ENCODE measurements at places on chromosomes 13 and 19. TPM values are rescaled to one million over a fixed set of nuclear protein-coding genes. Genes with fewer than 3 reads are reported as not detected.

CD33 gene
- total RNA-seq: not detected

LYPD5 gene
- total RNA-seq: 0.32 TPM

PALM3 gene
- total RNA-seq: not detected

FLT3LG gene
- 55.1 TPM for total RNA-seq

PLK5 gene
- total RNA-seq: not detected

ETV2 gene
- total RNA-seq: 2.0 TPM

CRB3 gene
- total RNA-seq: 0.75 TPM

ZNF675 gene
- 17.2 TPM for total RNA-seq

CACNG6 gene
- not detected for total RNA-seq

LILRB5 gene
- not detected for total RNA-seq

DPF1 gene
- total RNA-seq: 0.65 TPM

RFX2 gene
- 5.4 TPM for total RNA-seq

LENG9 gene
- total RNA-seq: 4.4 TPM

MYO9B gene
- total RNA-seq: 100 TPM

ZNF154 gene
- total RNA-seq: 5.1 TPM

SULT2B1 gene
- total RNA-seq: not detected

MYO1F gene
- total RNA-seq: 36.1 TPM

CACNA1A gene
- 0.44 TPM for total RNA-seq
